ENCODE measurements at places on chromosomes 1 and 21.

DNA sequence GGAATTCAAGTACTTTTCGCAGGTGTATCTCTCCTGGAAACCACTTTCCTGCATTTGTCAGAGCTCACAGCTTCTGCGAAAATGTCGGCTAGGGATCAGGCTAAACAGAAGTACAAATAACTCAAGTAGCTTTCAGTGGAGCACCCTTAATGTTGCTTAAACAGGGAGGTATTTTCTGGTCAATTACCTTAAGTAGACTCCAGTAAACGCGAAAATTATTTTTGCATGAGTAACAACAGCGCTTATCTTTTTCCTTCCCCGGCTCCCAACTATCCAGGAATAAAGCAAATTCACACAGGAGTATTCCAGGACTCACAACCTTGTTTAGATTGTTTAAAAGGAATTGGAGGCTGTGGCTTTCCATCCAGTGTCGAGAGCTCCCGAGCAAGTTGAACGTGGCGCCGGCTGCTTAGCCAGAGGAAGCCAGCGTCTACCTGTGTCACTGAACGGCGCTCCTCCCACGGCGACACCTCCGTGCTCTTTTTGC lies 7.3 kb upstream of the SIM2 start:
- DNase-seq: no peak

- no peak for DNase-seq
Measured at GRCh38 chr1:225653463-225654276, 747 bp upstream of the ENAH start.

DNA sequence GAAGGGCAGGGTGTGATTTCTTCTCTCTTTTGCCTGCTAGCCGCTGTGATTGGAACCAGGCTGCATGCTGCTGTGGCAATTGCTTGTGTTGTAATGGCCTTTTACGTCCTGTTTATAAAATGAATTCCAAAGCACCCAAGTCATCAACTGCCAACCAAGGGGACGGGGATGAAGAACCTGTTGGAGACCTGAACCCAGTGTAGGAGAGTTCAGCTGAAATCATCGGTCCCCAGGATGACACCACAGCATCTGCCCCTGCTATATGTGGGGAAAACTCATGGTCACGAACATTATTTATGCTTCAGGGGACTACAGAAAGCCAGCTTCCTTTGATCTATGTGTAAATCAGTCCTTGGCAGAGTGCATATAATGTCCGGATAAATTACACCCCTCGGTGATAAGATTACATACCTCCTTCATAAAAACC lies 3.8 kb downstream of the TMEM167B start:
- no peak for DNase-seq

DNA sequence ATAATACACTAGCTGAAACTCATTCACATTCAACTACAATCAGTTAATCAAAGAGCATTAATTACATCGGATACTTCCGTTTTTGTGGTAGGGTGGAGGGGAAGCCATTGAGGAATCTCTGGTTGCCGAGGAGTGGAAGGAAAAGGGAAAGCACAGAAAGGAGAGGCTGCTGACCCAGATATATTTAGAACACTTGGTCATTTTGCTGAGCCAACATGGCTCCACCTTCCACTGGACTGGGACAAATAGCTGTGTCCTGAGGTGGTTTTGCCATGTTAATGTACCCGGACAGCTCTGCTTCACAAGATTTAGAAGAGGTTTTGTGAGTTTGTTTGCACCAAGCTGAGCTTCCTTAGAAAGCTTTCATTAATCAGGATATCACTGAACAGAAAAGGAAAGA lies 26.2 kb downstream of the ASTN1 start:
- no peak for DNase-seq

- DNase-seq: no peak
Measured at GRCh38 chr1:26471498-26472319, 531 bp upstream of the HMGN2 start.

- no peak for DNase-seq
Measured at GRCh38 chr1:30461640-30462039, 261.7 kb downstream of the MATN1 start.

DNA sequence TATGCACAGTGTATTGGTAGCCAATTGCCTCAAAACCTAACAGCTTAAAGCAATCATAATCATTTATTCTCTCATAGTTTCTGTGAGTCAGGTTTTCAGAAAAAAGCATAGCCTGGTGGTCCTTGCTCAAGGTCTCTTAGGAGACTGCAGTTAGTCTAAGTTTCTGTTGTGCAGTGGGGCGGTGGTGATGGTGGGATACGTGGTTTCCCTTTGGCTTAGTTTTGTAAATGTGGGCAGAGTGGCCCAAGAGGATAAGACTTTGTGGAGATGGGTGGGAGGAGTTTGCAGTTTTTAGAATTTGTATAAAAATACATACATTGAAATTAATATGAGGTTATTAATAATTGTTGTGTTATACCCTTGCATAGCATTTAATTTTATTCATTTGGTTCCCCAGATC lies 68.6 kb downstream of the NOS1AP start:
- no peak for DNase-seq

- no peak for DNase-seq
Measured at GRCh38 chr1:178639326-178639725, 85.7 kb upstream of the RALGPS2 start.

- no peak for DNase-seq
Measured at GRCh38 chr1:92262516-92262915, 36.3 kb downstream of the GLMN start.

GRCh38 chr1:101497881-101498559 lies 261.2 kb downstream of the S1PR1 start:
- DNase-seq: no peak

GRCh38 chr1:10782491-10783244 lies 13.8 kb downstream of the CASZ1 start:
- DNase-seq: no peak

DNA sequence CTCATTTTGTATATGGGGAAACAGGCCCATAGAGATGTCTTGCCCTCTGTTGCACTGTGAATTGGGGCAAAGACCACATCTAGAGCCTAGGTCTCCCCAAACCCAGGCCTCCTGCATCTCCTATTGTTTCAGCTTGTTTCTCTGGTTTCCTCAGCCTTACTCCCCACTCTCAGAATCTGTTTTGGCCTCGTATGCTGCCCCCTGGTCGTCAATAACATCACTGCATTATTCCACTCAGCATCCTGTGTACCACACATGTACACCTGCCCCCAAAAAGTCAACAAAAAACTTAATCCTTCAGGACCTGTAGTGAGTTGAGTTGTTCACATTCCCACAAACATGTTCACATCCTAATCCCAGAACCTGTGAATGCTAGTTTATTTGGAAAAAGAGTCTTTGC lies 184.8 kb downstream of the BRINP2 start:
- DNase-seq: peak; percentile 22

DNA sequence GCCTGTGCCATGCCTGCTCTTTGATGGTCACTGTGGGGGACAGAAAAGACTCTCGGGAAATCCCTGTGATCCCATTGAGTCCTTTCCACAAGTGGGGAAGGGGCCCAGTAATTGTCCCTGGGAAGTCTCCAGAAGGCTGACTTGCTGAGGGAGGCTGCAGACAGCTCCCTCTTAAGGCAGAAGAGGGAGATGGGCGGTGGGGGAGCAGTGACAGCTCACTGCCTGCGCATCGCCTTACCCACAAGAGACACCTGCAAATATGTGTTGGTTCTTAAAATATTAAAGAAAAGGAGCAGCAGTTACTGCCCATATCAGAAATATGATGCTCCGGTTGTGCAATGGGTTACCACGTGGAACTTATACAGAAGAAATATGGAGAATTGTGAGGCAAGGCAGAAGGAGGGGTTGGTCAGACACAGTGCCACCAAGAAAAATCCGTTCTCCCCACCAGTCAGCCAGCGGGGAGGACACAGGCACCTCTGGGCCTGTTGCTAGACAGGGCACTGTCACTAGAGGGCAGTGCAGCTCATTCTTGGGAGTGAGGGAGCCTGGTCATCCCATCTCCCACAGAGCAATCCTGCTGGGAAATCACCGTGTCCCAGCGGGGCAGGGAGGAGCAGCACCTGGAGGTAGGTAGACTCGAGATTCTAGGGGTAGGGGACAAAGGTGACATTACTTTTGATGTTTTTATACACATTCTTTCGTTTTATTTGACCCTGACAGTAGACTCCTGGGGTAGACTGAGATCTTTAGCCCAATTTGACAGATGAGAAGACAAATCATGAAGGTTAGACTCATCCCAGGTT lies 6.9 kb upstream of the CAMK1G start:
- peak; percentile 52 for DNase-seq

GRCh38 chr1:5447503-5447960 lies 544.7 kb downstream of the NPHP4 start:
- no peak for DNase-seq

- DNase-seq: no peak
Measured at GRCh38 chr1:15042866-15043265, 110.7 kb upstream of the TMEM51 start.

GRCh38 chr1:200627575-200628222 lies 7.1 kb upstream of the KIF14 start:
- no peak for DNase-seq

Data from iPS DF 6.9 (cell line).